ENCODE measurements at places on chromosomes 13 and 19. TPM values are rescaled to one million over a fixed set of nuclear protein-coding genes. Genes with fewer than 3 reads are reported as not detected.

DNA sequence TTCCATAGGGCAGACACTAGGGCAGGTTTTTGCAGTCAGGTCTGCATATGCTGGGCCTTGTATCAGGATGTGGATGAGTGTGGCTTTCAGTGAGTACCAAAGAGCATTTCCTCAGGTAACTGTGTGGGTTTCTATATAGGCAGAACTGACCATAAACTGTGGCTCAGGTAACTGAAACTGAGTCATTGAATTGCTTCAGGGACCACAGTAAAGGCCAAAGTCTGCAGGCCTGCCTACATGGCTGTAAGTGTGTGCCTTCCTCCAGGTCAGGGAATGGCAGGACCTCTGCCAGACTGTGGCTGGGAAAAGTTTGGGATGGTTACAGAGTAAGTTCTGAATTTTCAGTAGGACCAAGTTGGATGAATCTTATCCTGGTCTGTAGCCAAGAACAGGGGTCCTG, 85.6 kb downstream of the ZNF486 start:
- DNase-seq, result no peak
- no peaks in the 10 kb centered on the region for H3K36me3 ChIP-seq
- no peak overlapping the region for H3K4me3 ChIP-seq
- no peak overlapping the region for H3K27ac ChIP-seq
- no peaks in the 10 kb centered on the region for H3K27me3 ChIP-seq
- no peaks in the 10 kb centered on the region for H3K4me1 ChIP-seq

The ZNF729 gene
- total RNA-seq, result not detected

The ZNF726 gene
- not detected for total RNA-seq

The EFNA2 gene
- not detected for total RNA-seq

The MYBPC2 gene
- not detected for total RNA-seq

All from sigmoid colon (tissue), 7 donors.